NCI-H1436 treated with DMSO at 0.1 percent for 48 hours (cell line): ENCODE measurements at places on chromosomes 12 and 14.

- no peak for DNase-seq
Observed at GRCh38 chr12:19719672-19720071, 280.4 kb downstream of the AEBP2 start.

DNA sequence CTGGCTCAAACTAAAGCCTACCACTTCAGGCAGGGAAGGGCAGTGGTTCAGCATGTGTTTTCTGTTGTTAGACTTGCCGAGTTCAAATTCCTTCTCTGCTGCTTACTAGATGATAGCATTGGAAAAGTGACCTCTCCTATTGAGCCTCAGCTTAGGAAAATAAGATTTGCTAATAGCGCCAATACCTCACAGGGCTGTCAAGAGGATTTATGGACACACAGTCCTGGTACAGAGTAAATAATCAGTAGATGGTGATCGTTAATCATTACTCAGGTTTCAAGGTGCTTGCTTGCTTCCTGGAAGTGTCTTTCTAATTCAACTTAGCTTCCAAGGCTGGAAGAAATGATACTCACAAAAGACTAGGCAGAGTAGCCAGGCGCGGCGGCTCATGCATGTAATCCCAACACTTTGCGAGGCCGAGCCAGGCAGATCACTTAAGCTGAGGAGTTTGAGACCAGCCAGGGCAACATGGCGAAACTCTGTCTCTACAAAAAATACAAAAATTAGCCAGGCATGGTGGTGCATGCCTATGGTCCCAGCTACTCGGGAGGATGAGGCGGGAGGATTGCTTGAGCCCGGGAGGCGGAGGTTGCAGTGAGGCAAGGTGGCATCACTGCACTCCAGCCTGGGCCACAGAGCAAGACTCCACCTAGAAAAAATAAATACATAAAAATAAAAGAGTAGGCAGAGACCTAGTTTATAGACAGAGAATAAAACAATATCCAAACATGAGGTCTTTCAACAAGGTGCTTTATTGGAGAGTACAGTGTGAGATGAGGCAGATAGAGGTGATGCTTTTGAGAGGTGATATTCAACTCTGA lies 6.0 kb downstream of the PLA2G1B start:
- DNase-seq = no peak

- DNase-seq = no peak
Observed at GRCh38 chr12:98416845-98417244, 98.5 kb upstream of the TMPO start.

DNA sequence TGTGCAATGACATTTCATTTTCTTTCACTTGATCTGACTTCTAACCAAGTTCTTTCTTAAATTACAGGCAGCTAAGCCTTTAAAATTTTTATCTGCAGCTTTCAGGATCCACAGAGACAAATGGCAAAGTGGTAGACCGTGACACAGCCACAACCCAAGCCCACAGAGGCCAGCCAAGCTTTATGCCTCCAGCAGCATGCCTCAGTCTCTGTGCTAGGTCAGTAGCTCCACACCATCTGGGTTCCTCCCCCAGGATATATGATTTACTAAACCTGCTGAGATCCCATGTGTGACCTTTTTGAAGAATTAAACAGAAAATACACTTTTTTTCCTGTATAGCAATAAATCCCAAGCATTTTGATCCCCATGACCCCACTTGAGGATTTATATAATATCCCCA lies 290.4 kb upstream of the CAND1 start:
- no peak for DNase-seq

GRCh38 chr12:68439368-68440045 lies 107.3 kb upstream of the MDM1 start:
- no peak for DNase-seq

- DNase-seq = no peak
Observed at GRCh38 chr12:49698619-49699545, 8.3 kb downstream of the FMNL3 start.

GRCh38 chr12:94025756-94026155 lies 122.6 kb upstream of the PLXNC1 start:
- no peak for DNase-seq

DNA sequence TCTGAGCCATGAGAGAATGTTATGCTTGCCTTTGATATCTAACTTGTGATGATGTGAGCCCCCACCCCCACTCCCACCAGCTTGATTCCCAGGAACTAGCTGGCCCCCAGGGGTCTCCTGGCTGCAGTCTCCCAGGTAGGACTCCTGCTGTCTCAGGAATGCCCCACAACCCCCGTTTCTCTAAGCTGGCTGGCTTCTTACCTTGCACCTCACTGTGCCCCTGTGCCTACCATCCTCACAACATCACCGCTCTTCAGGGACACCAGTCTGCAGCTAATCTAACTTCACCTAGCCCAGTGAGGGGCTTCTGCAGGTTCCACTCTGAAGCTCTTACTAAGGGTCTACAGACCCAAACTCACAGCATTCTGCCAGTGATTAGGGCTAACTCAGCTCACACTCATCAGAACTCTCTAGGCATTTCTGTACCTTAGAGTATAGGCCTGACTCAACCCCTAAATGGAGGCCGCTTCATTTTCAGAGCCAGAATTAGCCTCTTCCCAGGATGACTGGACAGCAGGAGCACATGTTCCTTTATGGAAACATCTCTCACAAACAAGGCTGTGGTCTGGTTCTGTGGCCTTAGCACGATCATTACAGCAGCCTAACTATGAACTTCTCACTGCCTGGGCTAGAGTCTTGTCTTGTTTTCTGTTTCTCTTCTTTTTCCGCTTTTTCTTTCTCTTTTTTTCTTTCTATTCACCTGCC lies 72.8 kb upstream of the IFNG-AS1 start:
- DNase-seq = no peak

DNA sequence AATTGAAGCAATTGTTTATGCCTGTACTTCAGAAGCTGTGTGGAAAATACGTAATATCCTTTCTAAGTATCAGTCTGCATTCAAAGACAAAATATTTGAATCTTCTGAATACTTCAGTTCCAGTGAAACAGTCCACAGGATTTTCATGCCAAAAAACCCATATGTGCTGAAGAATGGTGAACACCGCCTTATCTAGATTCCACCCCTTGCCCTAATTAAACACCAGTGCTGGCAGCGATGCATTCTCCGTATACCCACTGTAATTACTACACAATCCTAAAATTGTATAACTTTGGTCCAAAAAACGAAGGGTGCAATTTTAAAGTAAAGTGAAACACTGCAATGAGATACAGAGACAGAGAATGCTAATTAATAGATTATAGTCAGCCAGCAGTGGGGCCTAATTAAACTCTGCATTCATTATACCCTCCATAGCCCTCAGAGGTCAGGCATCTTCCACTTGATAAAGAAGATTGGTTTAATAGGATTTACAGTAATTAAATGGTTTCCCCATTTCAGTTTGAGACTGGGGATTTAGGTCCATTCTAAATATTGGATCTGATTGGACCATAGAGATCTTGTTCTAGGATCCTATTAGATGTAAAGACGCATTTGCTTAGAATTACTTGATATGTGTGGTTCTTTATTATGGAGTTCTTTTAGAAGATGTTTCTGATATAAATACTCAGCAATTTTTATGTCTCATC lies 43.9 kb downstream of the ERC1 start:
- DNase-seq = no peak
